ENCODE measurements at places on chromosomes 6 and 20.

DNA sequence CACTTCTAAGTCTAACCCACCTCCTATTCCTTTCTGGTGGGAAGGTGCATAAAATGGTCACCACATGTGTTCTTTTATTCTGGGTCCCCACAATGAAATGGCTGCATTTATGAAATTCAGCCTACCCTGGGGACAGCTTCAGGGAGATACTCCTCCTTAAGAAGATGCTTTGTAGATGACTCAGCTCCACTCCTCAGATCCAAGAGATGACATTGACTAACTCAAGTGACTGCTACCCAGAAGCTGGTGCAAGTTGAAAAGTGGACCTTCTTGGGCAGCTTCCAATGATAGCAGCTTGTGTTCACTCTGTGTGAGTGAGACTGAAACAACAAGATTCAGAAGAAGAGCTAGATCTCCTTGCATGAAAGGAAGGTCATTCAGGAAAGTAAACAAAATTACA, 113.4 kb downstream of the SCP2D1 start:
- no peak for DNase-seq

DNA sequence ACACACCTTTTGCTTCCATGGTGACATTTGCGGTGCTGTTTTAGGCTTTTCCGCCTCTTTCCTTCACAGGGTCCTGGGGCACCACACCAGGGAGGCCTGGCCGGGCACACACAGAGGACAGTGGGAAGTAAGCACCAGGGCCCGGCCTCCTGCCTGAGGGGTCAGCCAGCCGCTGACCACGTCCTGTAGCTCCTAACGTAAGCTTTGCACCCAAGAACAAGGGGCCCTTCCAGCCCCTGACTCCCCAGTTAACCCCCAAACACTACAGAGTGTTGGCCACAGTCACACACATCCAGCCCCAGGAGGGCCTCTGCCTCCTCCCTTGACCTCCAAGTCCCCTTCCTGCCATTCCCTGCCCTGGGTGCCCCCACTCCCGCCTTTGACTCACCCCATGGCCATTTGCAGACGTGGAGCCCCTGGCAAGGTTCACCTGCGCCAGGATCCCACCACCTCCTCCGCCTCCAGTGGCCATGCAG, 54.7 kb downstream of the YTHDF1 start:
- DNase-seq = no peak

GRCh38 chr6:75368864-75369402, 84.3 kb upstream of the TMEM30A start:
- no peak for DNase-seq

GRCh38 chr20:25573288-25574251, 11.8 kb downstream of the NINL start:
- DNase-seq = no peak

DNA sequence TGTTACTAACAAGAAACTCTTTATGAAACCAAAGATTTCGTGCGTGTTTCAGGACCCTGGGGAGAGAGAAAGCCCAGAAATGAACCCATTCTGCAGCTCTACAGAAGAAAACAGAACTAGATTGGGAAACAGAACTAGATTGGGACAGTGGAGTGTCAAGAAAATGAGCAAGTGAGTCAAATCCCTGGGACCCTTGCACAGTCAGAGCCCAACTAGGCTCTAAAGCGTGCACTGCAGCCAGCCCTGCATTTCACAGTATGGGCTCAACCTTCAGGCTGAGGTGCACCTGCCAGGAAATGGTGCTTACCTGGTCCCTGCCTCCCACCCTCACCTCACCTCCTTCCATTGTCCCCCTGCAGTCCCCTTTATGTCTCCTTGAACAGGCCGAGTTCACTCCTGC, 39.7 kb downstream of the BFSP1 start:
- DNase-seq = no peak

DNA sequence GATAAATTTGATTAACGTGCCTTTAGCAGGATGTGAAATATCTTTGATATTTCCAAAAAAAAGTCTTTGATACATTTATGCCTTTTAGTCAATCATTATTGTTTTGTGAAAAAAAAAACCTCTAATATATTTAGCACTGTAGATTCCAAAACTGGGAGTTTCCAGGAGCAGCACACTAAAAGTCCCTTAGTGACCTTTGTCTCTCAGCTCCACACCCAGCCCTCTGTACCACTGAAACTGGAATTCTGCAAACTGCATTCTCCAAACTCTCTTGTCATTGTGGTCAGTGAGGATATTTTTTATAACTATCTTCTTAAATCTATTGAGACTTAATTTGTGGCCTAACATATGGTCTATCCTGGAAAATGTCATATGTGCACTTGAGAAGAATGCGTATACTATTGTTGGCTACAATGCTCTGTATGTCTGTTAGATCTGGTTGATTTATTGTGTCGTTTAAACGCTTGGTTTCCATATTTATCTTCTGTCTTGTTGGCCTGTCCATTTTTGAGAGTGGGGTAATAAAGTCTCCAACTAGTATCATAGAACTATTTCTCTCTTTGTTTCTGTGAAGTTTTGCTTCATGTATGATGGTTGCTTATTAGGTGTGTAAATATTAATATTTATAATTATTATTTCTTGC, 73.2 kb upstream of the CNKSR3 start:
- DNase-seq = no peak

DNA sequence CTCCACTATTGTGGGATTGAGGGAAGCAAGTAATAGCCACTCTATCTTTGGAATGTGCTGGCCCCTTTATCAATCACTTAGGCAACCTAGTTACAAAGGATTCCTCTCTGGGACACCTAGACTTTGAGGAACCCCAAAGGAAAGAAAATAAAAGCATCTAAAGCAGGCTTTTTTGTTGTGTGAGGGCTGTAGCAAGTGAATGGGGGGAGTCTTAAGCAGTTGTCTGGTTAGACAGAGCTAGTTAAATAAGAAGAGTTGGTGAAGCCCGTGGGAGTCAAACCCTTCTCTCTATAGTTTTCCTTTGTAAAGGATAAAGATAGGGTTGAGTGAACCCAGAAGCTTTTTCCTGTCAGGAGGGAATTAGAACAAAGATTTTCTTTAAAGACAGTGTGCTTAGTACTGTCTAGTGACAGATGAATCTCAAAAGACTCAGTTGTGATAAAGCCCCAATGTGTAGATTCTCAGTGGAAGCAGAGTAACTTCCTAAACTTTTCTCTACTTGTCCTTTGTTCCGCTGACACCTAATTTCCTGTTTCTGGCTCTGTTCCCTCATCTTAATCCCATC, 63.3 kb downstream of the HDGFL1 start:
- no peak for DNase-seq

DNA sequence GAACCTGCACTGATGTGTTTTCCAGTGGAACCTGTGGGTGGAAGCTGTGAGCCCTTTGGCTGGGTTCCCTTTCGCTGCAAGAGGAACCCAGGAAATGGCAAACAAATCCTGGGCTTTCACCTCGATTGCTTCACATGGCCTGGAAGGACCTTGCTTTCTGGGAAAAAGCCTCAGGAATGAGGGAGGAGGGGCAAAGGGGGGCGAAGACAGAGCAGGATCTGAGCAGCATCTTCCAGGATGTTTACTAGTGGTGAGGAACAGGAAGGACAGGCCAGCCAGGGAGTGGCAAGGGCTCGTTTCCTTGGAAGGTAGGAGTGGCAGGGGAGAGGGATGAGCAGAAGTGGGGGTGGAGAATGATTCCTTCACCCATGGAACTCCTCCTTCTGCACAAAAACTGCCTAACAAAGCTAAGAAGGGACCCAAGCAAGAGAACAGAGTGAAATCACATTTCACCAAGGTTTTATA, 5.9 kb downstream of the SLC2A10 start:
- no peak for DNase-seq

DNA sequence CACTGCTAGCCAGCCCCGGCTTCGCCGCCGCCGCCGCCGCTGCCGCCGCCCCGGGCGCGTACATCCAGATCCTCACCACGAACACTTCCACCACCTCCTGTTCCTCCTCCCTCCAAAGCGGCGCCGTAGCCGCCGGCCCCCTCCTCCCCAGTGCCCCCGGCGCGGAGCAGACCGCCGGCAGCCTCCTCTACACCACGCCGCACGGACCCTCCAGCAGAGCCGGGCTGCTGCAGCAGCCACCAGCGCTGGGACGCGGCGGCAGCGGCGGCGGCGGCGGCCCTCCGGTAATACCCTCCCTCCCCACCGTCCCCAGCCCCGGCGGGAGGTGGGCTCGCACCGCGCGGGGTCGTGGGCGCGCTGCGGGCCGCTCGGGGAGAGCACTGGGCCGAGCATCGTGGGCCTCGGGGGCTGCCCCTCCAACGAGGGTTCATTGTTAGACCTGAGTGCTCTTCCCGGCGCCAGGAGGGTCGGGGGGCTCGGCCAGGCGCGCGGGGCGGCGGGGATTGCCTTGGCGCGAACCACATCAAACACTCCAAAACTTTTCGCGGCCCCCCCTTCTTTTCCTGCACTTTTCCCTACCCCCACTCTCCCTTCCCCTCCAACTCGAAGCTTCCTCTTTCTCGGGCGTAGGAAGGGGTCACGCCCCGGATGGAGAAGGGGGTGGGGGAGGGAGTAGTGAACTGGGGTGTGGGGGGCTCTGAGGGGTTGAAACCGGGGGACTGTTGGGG, 827 bp downstream of the E2F3 start:
- DNase-seq = peak; percentile 46

DNA sequence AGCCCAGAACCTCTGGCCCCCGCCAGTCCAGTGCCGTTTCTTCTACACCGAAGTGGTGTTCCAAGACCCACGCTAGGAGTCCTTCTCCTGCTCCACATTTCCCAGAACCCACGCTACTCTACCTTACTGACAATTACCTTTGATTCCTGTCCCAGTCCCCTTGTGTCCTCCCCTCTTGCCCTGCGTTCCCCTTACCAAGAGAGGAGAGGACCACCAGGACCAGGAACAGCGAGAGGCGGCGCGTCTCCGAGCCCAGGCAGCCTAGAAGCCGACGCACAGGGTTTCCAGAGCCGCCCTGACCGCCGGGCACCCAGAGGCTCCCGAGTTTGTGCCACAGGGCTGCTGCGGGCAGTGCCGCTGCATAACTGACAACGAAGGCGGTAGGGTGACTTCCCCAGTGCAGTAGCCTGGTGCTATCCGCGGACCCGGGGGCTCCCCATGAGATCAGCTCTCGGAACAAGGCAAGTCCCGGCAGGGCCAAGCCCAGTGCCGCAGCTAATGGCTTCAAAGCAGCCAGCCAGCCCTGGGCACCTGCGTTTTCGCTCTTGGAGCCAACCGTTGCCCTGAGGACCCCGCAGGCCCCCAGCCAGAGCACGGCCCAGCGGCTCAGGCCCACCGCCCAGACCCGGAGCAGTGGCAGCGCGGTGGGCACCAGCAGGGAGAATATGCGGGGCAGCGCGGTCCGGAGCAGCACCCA, 512 bp downstream of the TAP1 start:
- no peak for DNase-seq

GRCh38 chr6:121698617-121699016, 263.2 kb downstream of the GJA1 start:
- DNase-seq = no peak

DNA sequence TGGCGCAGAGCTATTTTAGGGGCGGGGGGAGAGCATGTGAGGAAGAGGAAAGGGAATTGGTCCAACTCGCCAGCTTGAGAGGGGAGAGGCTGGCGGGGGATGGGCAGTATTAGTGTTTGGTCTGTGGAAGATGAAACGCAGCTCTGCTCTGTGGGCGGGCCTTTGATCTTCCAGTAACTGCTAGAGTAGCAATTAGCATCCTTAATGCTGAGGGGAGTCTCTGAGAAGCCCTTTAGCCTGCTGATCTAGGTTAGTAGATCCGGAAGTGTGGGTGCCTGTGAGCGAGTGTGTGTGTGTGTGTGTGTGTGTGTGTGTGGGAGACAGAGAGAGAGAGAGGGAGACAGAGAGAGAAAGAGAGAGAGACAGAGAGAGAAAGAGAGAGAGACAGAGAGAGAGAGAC, 117.2 kb upstream of the BACH2 start:
- peak; percentile 56 for DNase-seq

DNA sequence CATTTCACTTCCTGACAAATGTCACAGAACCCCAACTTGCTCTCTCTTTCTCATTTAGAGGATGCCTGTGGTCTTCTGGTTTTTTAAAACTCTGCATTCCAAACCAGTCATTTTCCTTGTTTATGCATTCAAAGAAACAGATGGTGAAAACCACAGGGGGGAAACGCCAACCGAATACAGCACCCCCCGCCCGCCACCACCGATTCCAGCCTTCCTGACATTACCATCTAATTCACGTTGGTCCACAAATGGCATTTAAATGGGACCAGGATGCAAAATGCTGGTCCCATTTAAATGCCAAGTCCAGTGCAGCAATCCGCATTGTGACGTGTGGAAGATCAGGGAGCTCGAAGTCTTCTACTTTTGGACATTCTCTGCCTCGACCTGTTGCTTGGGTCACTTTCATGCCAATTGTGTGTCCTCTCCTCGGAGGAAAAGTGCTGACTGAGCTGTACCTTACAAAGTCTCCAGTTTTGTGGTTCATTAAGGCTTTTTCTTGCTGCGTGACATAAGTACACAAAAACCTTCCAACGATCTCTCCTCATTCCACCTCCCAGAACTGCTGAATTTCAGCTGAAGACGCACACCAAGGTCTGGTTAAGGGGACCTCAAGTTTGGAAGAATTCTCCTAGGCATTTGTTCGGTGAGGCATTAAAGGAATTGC, 35.8 kb downstream of the NEDD9 start:
- DNase-seq = no peak

- DNase-seq = no peak
Observed at GRCh38 chr6:104143757-104144156, 716.0 kb downstream of the HACE1 start.

DNA sequence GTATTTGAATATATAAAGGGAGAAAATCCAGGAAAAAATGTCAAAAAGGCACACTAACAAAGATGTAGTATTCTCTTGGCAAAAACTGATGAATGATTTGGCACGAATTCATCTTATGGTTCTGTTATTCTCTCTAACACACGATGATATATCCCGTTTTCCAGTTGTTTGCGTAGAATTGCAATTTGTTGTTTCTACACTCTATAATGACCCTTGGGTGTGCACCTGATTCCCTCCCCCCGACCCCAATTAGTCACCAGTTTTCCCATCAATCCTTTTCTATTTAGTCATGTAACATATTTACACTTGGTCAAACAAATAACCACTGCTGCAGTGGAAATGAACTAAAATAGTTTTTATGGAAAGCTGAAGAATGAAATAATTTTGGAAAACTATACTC, 1.5 kb upstream of the ARID1B start:
- no peak for DNase-seq

DNA sequence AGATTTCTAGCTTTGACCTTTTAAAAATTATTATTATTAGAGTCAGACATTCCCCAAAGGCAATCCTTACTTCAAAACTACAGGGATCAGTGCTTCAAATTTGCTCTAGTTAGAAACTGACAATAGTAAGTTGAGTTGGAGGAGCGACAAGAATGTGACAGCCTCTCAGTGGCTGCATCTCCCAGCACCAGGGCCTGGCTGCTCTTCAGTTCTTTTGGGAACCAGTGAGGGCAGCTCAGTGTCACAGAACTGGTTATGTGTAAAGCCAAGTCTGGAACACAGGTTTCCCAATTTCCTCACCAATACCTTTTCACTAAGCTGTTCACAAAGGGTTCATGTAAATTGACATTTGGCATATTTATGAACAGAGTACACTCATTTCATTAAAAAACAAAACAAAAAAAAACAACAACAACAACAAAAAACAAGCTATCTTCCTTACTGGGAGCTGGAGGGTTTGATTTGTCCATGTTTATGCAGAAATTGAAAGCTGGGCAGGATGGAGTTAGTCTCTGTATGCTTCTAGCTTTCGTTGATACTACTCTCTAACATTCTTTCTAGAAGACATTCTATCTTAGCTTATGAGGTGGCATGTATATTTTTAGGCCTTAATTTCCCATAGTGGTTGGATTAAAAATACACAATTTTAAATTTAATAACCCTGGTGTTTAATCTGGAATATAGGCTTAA, 95.0 kb downstream of the SAMD5 start:
- no peak for DNase-seq

Measured in NCI-H1436 (cell line).